ENCODE measurements at places on chromosomes 5 and 9. TPM values are rescaled to one million over a fixed set of nuclear protein-coding genes. Genes with fewer than 3 reads are reported as not detected.

PCDHA13 gene
- 1.2 TPM for polyA plus RNA-seq

ADGRD2 gene
- 0.89 TPM for polyA plus RNA-seq

QRFP gene
- not detected for polyA plus RNA-seq

GABRA1 gene
- polyA plus RNA-seq, result 0.42 TPM

CSF1R gene
- polyA plus RNA-seq, result not detected

PKD2L2 gene
- polyA plus RNA-seq, result not detected

DMXL1 gene
- polyA plus RNA-seq, result 28.4 TPM

SPINK4 gene
- not detected for polyA plus RNA-seq

FOXD4L3 gene
- polyA plus RNA-seq, result not detected

SPATA31A3 gene
- not detected for polyA plus RNA-seq

HRH2 gene
- 8.8 TPM for polyA plus RNA-seq

TTC16 gene
- not detected for polyA plus RNA-seq

SLC34A3 gene
- not detected for polyA plus RNA-seq

ORM1 gene
- polyA plus RNA-seq, result not detected

JADE2 gene
- 16.2 TPM for polyA plus RNA-seq

CMBL gene
- 23.5 TPM for polyA plus RNA-seq

C9orf152 gene
- not detected for polyA plus RNA-seq

RANBP6 gene
- 9.4 TPM for polyA plus RNA-seq

KIF4B gene
- 0.07 TPM for polyA plus RNA-seq

TEX48 gene
- not detected for polyA plus RNA-seq

C9 gene
- not detected for polyA plus RNA-seq

ROR2 gene
- polyA plus RNA-seq, result 8.1 TPM

CKS2 gene
- polyA plus RNA-seq, result 1,783 TPM

SLC25A2 gene
- not detected for polyA plus RNA-seq

Data from GM23338 (cell line).